ENCODE measurements at places on chromosomes 12 and 14. TPM values are rescaled to one million over a fixed set of nuclear protein-coding genes. Genes with fewer than 3 reads are reported as not detected.

The TAMALIN gene
- total RNA-seq = 47.6 TPM

The SPRING1 gene
- 31.6 TPM for total RNA-seq

The DMAC2L gene
- total RNA-seq = 31.2 TPM

DNA sequence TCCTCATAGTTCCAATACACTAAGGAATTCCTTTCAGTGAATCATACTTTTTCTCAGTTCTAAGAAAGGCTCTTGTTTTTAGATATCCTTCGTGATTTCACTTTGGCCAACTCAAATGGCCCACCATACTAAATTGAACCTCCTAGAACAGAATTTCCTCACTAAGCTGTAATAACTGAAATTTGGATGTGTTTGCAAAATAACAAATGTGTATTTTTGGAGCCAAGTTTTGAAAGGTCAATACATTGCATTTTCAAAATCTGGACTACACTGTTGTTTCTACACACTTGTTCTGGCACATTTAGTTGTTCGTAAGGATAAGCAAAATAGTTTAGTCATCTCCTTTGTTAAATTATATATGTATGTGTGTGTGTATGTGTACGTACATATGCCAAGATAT lies 439.0 kb upstream of the STXBP6 start:
- H3K36me3 ChIP-seq = no peaks in the 10 kb centered on the region
- no peak overlapping the region for H3K4me3 ChIP-seq
- H3K27me3 ChIP-seq = no peaks in the 10 kb centered on the region
- no peaks in the 10 kb centered on the region for H3K4me1 ChIP-seq
- no peak overlapping the region for H3K27ac ChIP-seq

The NPFF gene
- not detected for total RNA-seq

GRCh38 chr12:14356147-14356546 lies 9.3 kb upstream of the ATF7IP start:
- H3K4me1 ChIP-seq = peaks cover 10% of the 10 kb centered on the region
- no peak overlapping the region for H3K27ac ChIP-seq
- H3K4me3 ChIP-seq = no peak overlapping the region
- no peaks in the 10 kb centered on the region for H3K27me3 ChIP-seq
- H3K36me3 ChIP-seq = peaks cover 9% of the 10 kb centered on the region
- no peak for DNase-seq

DNA sequence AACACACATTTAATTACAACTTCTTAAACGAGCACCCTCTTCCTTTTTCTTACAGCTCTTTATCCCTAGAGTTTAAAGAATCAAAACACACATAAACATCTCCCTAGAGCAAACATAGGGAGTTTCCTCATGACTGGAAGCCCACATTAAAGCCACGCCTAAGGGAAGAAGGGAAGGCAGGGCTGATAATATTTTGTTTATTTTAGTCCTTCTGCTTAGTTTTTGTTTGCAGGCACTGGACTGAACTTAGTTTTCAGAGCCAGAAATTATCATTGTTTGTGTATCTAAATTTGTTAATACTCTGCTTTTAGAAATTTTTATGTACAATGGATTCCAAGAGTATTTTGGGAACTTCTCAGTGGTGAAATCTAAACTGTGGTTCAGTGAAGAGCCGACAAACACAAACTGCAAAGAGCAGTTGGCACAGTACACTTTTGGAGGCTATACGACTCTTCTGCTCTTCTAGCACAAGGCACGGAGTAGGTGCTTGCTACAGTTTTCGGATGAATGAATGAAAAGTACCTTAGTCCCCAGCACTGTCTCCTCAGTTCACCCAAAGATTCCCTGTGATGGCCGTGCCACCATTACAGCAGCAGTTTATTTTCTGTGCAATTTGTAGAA lies 17.6 kb upstream of the AMIGO2 start:
- H3K4me3 ChIP-seq = no peak overlapping the region
- no peak for DNase-seq
- no peaks in the 10 kb centered on the region for H3K4me1 ChIP-seq
- H3K27ac ChIP-seq = no peak overlapping the region
- H3K36me3 ChIP-seq = no peaks in the 10 kb centered on the region
- H3K27me3 ChIP-seq = no peaks in the 10 kb centered on the region

GRCh38 chr14:69493038-69493437 lies 8.5 kb downstream of the PLEKHD1 start:
- DNase-seq = no peak
- H3K4me1 ChIP-seq = no peaks in the 10 kb centered on the region
- no peak overlapping the region for H3K27ac ChIP-seq
- H3K4me3 ChIP-seq = no peak overlapping the region

GRCh38 chr14:91329486-91330014 lies 85.0 kb upstream of the GPR68 start:
- no peak for DNase-seq
- H3K27me3 ChIP-seq = no peaks in the 10 kb centered on the region
- no peak overlapping the region for H3K4me3 ChIP-seq
- peak overlapping the region; percentile 27 for H3K27ac ChIP-seq
- peaks cover 69% of the 10 kb centered on the region for H3K4me1 ChIP-seq

DNA sequence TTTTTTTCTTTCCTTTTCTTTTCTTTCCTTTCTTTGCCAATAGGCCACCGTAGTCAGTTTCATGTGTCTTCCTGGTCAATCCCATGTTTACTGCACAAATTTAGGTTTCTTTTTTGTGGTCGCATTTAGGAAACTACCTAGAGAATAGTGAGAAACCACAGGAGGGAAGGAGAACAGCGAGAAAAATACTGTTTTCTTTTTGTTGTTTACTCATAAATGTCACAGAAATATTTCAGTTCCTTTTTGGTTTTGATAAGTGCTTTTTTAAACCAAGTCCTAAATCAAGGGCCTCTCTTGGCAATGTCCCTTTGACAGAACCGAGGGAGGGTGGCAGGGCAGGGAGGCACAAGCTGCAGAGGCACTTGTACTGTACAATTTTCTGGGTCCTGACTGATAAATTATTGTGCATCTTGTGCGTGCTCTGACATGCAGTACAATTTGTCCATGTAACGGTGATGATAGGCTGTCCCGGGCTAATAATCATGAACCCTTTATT lies 326.1 kb downstream of the CACNA1C start:
- no peak overlapping the region for H3K27ac ChIP-seq
- peaks cover 2% of the 10 kb centered on the region for H3K27me3 ChIP-seq
- DNase-seq = no peak
- no peak overlapping the region for H3K4me3 ChIP-seq
- peaks cover 4% of the 10 kb centered on the region for H3K4me1 ChIP-seq
- H3K36me3 ChIP-seq = no peaks in the 10 kb centered on the region

The GALNT8 gene
- total RNA-seq = 1.5 TPM

The ACVRL1 gene
- total RNA-seq = not detected

- DNase-seq = peak; percentile 49
- H3K36me3 ChIP-seq = no peaks in the 10 kb centered on the region
- H3K27me3 ChIP-seq = no peaks in the 10 kb centered on the region
- peak overlapping the region; percentile 75 for H3K4me3 ChIP-seq
- peak overlapping the region; percentile 96 for H3K27ac ChIP-seq
Measured at GRCh38 chr12:92593734-92594402, 108.9 kb upstream of the PLEKHG7 start.

The LYZ gene
- total RNA-seq = 5.3 TPM

DNA sequence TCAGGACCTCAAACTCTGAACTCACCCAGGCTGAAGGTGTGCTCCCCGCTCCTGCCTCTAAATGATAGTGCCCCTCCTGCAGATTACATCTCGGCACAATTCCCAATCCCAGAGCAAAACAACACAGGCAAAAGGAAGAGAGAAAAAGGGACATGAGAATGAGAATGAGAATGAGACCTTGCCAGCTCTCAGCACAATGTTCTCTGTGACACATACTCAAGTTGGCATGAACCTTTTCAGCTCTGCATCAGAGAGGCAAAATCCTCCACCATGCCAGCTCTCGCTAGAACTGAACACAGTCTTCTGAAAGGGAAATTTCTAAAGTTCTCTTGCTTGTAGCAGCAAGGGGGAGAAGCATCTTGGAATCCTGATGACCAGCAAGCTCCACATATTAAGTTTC lies 84.6 kb downstream of the KSR2 start:
- H3K36me3 ChIP-seq = no peaks in the 10 kb centered on the region
- no peak for DNase-seq
- peaks cover 5% of the 10 kb centered on the region for H3K27me3 ChIP-seq
- no peak overlapping the region for H3K27ac ChIP-seq
- H3K4me3 ChIP-seq = no peak overlapping the region
- peaks cover 5% of the 10 kb centered on the region for H3K4me1 ChIP-seq

DNA sequence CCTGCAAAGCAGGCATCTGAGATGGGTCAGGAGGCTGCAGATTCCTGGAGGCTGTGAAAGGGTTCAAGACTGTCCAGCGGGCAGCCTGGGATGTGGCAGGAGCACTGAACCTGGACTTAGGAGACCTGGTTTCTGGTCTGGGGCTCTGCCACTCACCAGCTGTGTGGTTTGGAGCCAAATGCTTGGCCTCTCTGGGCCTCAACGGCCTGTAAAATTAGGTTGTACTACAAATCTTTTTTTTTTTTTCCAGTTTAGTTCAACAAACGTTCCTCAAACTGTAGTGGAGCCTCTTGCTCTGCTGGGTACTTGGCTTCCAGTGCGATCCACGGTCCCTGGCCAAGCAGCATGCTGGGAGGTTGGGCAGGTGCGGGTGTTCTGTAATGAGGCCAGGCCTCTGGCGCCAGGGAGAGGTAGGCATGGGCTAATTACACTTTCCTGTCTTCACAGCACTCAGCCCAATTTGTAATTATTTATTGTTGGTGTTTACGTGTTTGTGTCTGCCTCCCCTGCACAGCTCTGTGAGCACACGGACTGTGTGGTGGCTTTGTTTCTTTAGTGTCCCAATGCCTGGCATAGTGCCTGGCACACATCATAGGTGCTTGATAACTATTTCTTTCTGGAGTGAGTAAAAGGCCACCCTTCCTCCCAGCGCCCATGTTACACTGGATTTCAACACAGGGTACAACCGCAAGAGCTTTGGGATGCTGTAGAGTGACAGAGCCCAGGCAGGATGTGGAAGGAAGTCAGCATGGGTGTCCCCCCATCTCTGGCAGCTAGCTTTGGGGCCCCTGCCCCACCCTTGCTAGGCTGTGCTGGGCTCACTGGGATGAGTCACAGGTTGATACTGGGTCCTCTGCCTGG lies 5.8 kb upstream of the KRT80 start:
- no peak overlapping the region for H3K4me3 ChIP-seq
- peaks cover 28% of the 10 kb centered on the region for H3K27me3 ChIP-seq
- no peak overlapping the region for H3K27ac ChIP-seq
- no peaks in the 10 kb centered on the region for H3K36me3 ChIP-seq
- H3K4me1 ChIP-seq = no peaks in the 10 kb centered on the region

DNA sequence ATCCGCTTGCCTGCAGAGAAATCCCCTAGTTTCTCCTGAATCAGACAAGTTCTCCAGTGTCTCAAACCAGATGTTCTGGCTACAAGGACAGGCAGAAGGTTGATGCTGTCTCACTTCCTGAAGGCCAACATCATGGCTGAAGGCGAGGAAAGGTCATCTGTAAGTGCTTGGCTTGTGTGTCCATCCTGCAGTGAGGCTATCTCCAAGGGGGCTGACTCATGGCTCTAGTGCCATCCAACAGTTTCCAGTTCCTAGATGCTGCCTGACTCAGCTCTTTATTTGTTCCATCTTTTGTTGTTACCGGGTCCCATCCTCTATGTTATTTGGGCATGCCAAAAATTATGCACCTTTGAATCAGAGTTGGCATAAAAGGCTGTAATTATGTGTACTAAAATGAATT lies 232.1 kb upstream of the TBX3 start:
- H3K27ac ChIP-seq = no peak overlapping the region
- H3K36me3 ChIP-seq = no peaks in the 10 kb centered on the region
- no peak overlapping the region for H3K4me3 ChIP-seq
- DNase-seq = no peak
- no peaks in the 10 kb centered on the region for H3K4me1 ChIP-seq

DNA sequence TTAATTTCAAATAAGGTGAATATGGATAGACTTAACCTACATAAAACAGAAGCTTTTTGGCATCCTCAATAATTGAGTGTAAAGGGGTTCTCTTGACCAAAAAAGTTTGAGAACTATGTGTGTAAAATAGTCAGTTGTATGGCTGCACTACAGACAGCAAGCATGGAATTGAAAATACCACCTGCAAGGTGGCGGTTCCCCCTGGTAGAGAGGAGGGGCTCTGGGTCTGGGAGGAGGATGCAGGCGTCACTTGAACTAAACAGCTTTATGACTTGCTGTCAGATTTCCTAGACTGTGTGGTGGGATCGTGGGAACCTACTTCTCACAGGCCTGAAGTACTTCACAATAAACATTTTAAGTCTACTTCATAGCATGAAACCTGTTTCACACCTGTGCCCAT lies 6.3 kb downstream of the EVL start:
- DNase-seq = no peak
- peak overlapping the region; percentile 16 for H3K4me3 ChIP-seq
- H3K27ac ChIP-seq = peak overlapping the region; percentile 98
- H3K4me1 ChIP-seq = peaks cover 97% of the 10 kb centered on the region
- no peaks in the 10 kb centered on the region for H3K27me3 ChIP-seq

- peaks cover 44% of the 10 kb centered on the region for H3K4me1 ChIP-seq
- no peak for DNase-seq
- peak overlapping the region; percentile 55 for H3K4me3 ChIP-seq
- peaks cover 7% of the 10 kb centered on the region for H3K27me3 ChIP-seq
- peaks cover 2% of the 10 kb centered on the region for H3K36me3 ChIP-seq
Measured at GRCh38 chr14:92551044-92551841, 37.7 kb downstream of the RIN3 start.

The RASSF9 gene
- total RNA-seq = not detected

The TOMM20L gene
- not detected for total RNA-seq

DNA sequence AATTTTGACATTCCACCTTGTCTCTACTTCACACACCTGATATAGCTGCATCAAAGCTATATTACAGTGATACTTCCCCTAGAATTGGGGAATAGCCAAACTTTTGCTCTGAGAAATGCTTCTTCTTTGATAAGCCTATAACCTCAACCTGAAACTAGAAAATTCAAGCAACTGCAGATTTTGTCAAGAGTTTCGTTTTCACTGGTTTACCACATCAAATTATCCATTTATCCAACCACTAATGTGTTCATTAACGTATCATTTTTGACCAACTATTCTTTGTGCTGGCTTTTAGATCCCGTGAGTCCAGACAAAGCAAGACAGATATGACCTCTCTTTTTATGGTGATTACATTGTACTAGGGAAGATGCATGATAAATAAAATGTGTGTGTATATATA lies 13.5 kb upstream of the TAS2R46 start:
- no peak overlapping the region for H3K27ac ChIP-seq
- H3K36me3 ChIP-seq = peaks cover 14% of the 10 kb centered on the region
- H3K27me3 ChIP-seq = no peaks in the 10 kb centered on the region
- H3K4me3 ChIP-seq = no peak overlapping the region
- DNase-seq = no peak

GRCh38 chr14:74244115-74244514 lies 4.9 kb downstream of the VSX2 start:
- H3K36me3 ChIP-seq = no peaks in the 10 kb centered on the region
- peaks cover 26% of the 10 kb centered on the region for H3K4me1 ChIP-seq
- H3K27ac ChIP-seq = no peak overlapping the region
- H3K4me3 ChIP-seq = no peak overlapping the region
- H3K27me3 ChIP-seq = peaks cover 69% of the 10 kb centered on the region
- no peak for DNase-seq

GRCh38 chr12:51826881-51827280 lies 21.6 kb downstream of the FIGNL2 start:
- DNase-seq = no peak
- H3K36me3 ChIP-seq = no peaks in the 10 kb centered on the region
- H3K4me1 ChIP-seq = peaks cover 9% of the 10 kb centered on the region
- no peak overlapping the region for H3K27ac ChIP-seq

- DNase-seq = no peak
- no peaks in the 10 kb centered on the region for H3K27me3 ChIP-seq
- no peak overlapping the region for H3K4me3 ChIP-seq
- no peaks in the 10 kb centered on the region for H3K4me1 ChIP-seq
- H3K36me3 ChIP-seq = peaks cover 37% of the 10 kb centered on the region
- no peak overlapping the region for H3K27ac ChIP-seq
Measured at GRCh38 chr14:31677630-31678029, 116.4 kb downstream of the NUBPL start.

All from activated B cell treated with CpG ODN at 0.5 μM for 24 hours (primary cell).